ENCODE measurements at places on chromosomes 3 and 15. TPM values are rescaled to one million over a fixed set of nuclear protein-coding genes. Genes with fewer than 3 reads are reported as not detected.

The STRA6 gene
- 0.26 TPM for total RNA-seq

The SV2B gene
- 0.85 TPM for total RNA-seq

The CCDC54 gene
- not detected for total RNA-seq

The BTLA gene
- not detected for total RNA-seq

The GREM1 gene
- total RNA-seq = 5.4 TPM

The CHST14 gene
- 25.5 TPM for total RNA-seq

The PML gene
- total RNA-seq = 39.0 TPM

The C3orf80 gene
- 1.2 TPM for total RNA-seq

The ASB14 gene
- total RNA-seq = not detected

The GPR176 gene
- 5.5 TPM for total RNA-seq

The IL1RAP gene
- total RNA-seq = 4.1 TPM

The FBXL22 gene
- 5.0 TPM for total RNA-seq

The GUCA1C gene
- total RNA-seq = not detected

The NR1I2 gene
- not detected for total RNA-seq

The FILIP1L gene
- total RNA-seq = 74.5 TPM

The CIP2A gene
- total RNA-seq = 31.5 TPM

The MTHFS gene
- total RNA-seq = 7.4 TPM

The BCHE gene
- 51.4 TPM for total RNA-seq

The LRRC2 gene
- total RNA-seq = 1.0 TPM

The SQOR gene
- 11.5 TPM for total RNA-seq
